ENCODE measurements at places on chromosomes 4 and X. TPM values are rescaled to one million over a fixed set of nuclear protein-coding genes. Genes with fewer than 3 reads are reported as not detected.

The GYPE gene
- 0.16 TPM for total RNA-seq

The LNX1 gene
- not detected for total RNA-seq

The IL13RA1 gene
- 0.57 TPM for total RNA-seq

The QDPR gene
- total RNA-seq: 28.7 TPM

DNA sequence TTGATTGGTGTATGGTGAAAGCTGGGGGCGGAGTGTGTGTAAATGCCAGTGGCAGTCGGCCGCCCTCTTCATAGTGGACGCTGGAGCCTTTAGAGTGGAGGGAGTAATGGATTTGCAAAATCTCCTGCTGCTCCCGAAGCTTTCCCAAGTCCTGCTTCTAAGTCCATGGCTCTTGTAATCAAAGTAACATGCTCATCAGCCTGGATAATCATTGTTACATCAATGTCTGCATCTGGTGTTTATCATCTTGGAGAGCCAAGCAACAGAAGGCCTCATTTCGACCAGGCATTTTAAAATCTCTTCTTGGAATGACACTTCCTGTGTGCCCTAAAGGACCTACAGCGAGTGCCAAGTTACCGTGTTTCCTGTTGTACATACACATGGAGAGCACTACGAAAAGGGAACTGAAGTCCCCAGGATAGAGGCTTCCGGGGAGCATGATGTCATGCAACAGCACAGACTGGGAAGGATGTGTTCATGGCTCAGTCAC is 32.2 kb downstream of the UNC5C start:
- H3K36me3 ChIP-seq: no peaks in the 10 kb centered on the region
- no peak overlapping the region for H3K27ac ChIP-seq
- H3K4me1 ChIP-seq: no peaks in the 10 kb centered on the region
- no peak overlapping the region for H3K4me3 ChIP-seq

DNA sequence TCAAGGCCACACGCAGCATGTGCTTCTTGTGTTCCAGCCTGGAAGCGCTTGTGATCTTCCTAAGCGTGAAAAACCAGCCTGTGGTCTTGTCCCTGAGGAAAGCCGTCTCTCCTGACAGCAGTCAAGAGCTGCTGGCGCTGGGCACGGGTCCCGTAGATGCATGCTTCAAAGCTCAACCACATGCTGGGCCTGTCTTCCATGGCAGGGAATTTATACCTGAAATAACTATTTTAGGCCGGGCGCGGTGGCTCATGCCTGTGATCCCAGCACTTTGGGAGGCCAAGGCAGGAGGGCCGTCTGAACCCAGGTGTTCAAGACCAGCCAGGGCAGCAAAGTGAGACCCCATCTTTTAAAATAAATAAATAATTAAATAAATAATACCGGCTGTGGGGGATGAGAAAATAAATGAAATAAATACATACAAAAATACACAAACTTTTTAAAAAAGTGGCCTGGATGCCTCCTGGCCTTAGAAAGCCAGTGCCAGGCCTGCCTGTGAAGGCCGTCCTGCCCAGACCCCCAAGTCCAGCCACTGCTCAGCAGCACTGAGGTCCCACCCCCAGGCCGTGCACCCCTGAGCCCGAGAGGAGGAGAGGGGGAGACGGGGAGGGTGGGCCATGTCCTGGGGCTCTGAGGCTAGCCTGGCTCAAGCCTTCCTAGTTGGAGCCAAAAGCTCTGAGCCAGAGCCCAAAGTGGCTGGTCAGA is 10.4 kb downstream of the LRPAP1 start:
- peaks cover 12% of the 10 kb centered on the region for H3K36me3 ChIP-seq
- DNase-seq: no peak
- no peaks in the 10 kb centered on the region for H3K27me3 ChIP-seq
- H3K27ac ChIP-seq: no peak overlapping the region
- no peak overlapping the region for H3K4me3 ChIP-seq

The TLR6 gene
- 1.7 TPM for total RNA-seq

The HMGN5 gene
- 0.73 TPM for total RNA-seq

- no peak overlapping the region for H3K27ac ChIP-seq
- DNase-seq: no peak
- no peaks in the 10 kb centered on the region for H3K27me3 ChIP-seq
- H3K36me3 ChIP-seq: no peaks in the 10 kb centered on the region
Measured at GRCh38 chr4:74768857-74769525, 25.3 kb downstream of the BTC start.

The GYPB gene
- total RNA-seq: not detected

- H3K36me3 ChIP-seq: no peaks in the 10 kb centered on the region
- no peak overlapping the region for H3K27ac ChIP-seq
- peaks cover 3% of the 10 kb centered on the region for H3K27me3 ChIP-seq
- peaks cover 19% of the 10 kb centered on the region for H3K4me1 ChIP-seq
- H3K4me3 ChIP-seq: no peak overlapping the region
Measured at GRCh38 chr4:153207027-153207426, 2.8 kb downstream of the TRIM2 start.

DNA sequence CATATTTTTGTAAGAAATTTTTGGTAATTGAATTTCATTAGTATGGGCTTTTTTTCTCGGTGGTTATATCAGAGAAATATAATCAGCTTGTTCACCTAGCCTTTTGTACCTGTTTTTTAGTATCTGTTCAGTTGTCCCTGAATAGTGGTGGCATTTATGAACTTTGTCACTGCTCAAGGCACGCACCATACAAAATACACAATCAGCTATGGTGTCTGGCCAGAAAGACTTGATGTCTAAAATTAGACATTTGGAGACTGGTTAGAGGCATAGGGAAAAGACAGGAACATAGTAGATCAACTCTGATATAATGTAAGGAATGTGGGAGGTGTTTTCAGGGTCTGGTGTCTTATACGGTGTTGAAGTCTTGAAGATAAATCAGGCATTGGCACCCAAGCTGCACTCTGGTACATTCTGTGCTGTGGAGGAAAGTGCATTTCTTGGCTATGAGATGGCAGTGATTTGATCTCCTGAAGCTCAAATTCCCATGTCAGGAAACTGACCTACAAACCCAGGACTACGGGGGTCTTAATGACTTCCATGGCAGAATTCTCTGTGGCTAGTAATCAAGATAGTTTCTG is 3.6 kb downstream of the ART3 start:
- no peaks in the 10 kb centered on the region for H3K4me1 ChIP-seq
- H3K27me3 ChIP-seq: peaks cover 5% of the 10 kb centered on the region
- no peak overlapping the region for H3K27ac ChIP-seq
- DNase-seq: no peak
- H3K36me3 ChIP-seq: no peaks in the 10 kb centered on the region
- H3K4me3 ChIP-seq: no peak overlapping the region

DNA sequence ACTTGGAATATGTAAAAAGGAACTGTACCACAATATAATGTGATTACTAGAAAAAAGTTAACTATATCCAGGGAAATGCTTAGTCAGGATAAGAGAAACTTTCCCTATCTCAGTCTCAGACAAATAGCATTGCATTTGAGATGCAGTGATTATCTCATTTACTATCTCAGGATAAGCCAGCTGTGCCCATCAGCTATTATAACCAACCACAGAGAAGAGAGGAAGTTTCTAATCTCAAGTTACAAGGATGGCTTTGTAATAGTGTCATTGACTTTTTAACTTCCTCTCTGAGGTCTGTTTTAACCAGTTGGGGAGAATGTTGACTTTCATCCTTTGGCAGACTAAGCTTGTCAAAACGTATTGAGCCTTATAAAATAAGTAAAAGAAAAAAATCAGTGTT is 56.5 kb downstream of the SNX25 start:
- no peaks in the 10 kb centered on the region for H3K27me3 ChIP-seq
- peaks cover 39% of the 10 kb centered on the region for H3K4me1 ChIP-seq
- H3K36me3 ChIP-seq: peaks cover 34% of the 10 kb centered on the region

The LRRC66 gene
- 0.08 TPM for total RNA-seq

The SPANXA1 gene
- total RNA-seq: not detected

The TMEM31 gene
- total RNA-seq: not detected

The PPARGC1A gene
- not detected for total RNA-seq
